ENCODE measurements at places on chromosomes 5 and 9. TPM values are rescaled to one million over a fixed set of nuclear protein-coding genes. Genes with fewer than 3 reads are reported as not detected.
A peak's percentile ranks its signal among the peaks of the same experiment; 100 is the strongest.

GRCh38 chr9:95691435-95691834 is 174.7 kb upstream of the PTCH1 start:
- no peak for ATAC-seq

DNA sequence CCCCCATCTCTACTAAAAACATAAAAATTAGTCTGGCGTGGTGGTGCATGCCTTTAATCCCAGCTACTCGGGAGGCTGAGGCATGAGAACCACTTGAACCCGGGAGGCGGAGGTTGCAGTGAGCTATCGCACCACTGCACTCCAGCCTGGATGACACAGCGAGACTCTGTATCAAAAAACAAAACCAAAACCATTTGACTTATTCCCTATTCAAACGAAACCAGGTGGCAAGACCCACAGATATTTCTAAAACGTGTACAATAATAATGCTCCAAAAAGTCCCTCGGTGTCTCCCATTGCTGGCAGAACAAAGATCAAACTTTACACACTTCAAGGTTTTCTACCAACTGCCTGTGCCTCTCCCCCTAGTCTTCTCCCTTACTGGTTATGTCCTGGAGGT is 29.8 kb downstream of the HMGCR start:
- ATAC-seq: no peak

DNA sequence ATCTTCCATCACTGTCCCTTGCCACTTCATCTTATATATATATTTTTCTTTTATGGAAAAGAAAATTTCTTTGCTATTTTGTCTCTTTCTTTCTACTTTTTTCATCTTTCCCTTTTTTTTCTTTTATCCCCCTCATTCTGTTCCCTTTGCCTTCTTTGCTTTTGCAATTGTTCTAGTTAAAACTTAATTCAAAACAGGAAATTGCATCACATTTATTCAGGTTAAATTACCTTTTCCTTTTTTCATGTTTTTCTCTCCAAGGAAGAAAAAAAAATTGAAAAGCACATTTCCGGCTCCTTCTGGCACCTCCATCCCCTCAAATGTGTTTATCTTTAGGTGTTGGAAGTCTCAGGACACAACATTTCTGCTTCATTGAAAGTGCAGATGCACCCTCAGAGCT is 176.9 kb downstream of the FGF1 start:
- no peak for ATAC-seq

DNA sequence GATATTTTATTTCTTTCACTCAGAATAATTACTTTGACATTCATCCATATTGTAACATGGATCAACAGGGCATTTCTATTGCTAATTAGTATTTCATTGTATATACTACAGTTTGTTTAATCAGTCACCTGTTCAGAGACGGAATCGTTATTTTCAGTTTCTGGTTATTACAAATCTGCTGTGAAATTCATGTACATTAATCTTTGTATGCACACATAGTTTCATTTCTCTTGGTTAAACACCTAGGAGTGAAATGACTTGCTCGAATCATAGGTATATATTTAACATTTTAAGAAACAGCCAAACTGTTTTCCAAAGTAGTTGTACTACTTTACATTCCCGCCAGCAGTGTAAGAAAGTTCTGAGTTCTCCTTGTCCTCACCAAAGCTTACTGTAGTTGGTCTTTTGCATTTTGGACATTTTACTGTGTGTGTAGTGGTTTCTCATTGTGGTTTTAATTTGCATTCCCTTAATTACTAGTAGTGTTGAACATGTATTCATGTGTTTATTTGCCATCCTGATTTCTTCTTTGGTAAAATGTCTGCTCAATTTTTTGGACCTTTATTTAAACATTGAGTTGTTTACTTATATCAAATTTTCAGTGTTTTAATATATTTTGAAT is 198.2 kb downstream of the SAXO1 start:
- no peak for ATAC-seq

GRCh38 chr9:114953046-114953445 is 22.7 kb upstream of the TNFSF8 start:
- no peak for ATAC-seq

DNA sequence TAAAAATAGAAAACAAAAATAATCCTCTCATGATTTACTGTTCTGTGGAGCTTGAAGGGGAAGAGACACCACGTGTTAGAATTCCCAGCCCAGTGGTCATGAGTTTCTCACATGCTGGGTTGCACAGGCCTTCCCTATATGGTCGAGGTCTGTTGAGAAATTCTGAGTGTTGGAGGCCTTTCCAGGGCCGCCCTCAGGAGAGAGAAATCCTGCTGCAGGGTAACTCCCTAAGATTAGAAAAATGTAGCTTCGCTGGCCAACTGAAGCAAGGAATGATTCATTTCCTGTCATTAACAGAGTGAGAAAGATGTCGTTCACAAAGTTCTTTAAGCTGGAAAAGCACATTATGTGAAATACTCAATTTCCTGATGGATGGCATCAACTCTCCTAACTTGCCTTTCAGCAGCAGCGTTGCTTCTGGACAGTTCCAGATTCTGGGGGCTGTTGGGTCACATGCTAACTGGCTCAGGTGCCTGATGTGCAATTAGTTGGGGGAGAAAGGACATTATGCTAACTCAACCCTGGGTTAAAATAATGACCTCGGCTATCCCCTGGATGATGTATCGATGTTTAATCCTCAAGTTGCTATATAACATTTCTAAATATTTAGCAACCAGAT is 104.8 kb upstream of the CD180 start:
- ATAC-seq: peak; percentile 86

GRCh38 chr5:111236995-111237394 is 12.8 kb downstream of the CAMK4 start:
- no peak for ATAC-seq

DNA sequence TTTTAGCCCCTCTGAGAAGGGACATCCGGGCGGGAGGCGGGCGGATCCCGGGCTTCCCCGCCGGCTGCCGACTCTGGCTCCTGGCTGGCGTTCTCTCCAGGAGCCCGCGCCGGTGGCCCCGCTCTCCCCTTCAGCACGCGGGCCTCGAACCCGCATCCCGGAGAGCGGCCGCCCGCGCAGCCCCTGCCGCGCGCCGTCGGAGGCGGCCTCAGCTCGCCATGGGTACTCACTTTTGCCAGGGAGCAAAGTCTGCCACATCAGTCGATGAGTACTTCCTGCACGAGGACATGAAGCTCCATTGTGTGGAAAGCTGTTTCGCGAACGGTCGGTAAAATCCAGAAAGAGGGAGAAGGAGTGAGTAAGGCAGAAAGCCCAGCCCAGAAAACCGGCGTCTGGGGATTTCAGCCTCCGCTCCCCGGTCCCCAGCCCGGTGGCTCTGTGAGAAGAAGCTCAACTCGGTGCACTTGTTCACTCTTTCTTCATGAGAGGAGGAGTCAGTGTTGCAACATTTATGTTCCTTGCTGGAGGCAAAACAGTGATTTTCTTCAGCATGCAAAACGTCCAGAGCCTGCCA is at the start of gene PRLR:
PRLR (minus strand) TSS at position 450 of the 574 bp plus-strand sequence. CDS start 140,867 bp downstream, outside the sequence.
- ATAC-seq: peak; percentile 63

GRCh38 chr5:15966651-15967050 is 212.9 kb downstream of the MARCHF11 start:
- ATAC-seq: no peak

DNA sequence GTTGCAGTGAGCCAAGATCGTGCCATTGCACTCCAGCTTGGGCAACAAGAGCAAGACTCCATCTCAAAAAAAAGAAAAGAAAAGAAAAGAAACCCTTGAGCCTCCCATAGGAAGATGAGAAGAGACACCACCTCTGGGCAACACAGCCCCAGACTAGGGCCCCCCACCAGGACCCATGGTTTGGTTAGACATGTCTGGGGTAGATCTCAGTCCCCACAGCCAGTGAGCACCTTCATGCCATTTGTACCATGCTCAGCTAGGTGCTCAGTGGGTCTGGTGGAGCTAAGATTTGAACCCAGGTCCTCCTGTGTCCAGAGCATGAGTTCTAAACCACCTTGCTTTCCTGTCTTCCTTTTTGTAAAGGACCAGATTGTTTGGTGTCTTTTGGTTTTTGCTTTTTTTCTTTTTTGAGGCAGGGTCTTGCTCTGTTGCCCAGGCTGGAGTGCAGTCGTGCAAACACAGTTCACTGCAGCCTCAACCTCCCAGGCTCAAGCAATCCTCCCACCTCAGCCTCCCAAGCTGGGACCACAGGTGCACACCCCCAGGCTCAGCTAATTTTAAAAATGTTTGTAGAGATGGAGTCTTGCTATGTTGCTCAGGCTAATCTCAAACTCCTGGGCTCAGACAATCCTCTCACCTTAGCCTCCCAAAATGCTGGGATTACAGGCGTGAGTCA is 11.7 kb downstream of the OLFML2A start:
- ATAC-seq: no peak

DNA sequence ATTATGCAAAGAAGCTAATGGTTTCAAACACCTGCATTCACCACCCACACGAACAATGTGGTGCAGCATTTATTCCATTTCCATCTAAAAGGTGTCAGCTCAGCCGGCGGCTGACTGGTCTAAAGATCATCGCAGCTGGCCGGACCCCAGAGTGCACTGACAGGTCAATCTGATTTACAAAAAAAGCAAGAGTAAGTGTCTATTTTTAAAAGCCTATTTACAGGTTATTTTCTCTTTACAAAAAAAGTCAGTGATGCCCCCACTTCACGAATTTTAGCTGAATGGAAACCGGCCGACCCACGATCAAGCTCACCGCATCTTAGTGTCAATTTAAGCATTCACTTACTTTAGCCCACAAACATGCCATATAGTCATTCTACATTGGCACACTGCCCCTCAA is 58.3 kb downstream of the SEMA4D start:
- no peak for ATAC-seq

GRCh38 chr5:16628376-16628775 is 11.6 kb upstream of the RETREG1 start:
- ATAC-seq: no peak

DNA sequence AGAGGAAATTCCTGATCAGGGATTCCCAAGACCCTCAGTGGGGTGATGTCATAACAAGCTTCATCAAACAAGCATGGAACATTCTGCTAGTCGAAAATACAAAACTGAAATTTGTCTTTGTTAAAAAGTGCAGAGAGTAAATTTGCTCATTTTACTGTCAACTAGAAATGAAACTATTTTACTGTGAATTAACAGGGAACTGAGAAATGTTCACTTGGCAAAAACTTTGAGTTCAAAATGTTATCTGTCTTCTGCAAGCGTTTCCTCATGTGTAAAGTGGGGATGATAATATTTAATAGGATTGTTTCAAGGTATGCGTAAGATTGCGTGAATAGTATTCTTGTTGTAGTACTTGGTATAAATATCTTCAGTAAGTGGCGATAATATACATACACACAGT is 45.4 kb downstream of the ALDH1A1 start:
- no peak for ATAC-seq

DNA sequence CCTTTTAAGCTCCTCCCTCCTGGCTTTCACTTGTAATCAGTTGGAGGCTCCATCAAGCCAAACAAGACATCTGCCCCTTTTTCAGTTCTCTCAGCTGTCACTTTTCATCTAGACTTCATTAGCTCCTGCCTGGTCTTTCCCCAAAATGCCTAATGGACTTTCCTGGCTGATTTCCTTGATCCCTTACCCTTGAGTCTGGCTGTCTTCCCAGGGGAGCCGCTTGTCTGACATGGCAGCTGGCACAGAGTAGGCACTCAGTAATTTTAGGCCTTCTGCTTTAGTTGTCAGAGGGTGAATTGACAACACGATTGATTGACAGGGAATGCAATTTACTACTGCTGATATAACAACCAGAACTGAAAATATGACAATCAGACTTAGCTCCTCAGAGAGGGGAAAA is 2.1 kb downstream of the C9orf153 start:
- ATAC-seq: no peak

DNA sequence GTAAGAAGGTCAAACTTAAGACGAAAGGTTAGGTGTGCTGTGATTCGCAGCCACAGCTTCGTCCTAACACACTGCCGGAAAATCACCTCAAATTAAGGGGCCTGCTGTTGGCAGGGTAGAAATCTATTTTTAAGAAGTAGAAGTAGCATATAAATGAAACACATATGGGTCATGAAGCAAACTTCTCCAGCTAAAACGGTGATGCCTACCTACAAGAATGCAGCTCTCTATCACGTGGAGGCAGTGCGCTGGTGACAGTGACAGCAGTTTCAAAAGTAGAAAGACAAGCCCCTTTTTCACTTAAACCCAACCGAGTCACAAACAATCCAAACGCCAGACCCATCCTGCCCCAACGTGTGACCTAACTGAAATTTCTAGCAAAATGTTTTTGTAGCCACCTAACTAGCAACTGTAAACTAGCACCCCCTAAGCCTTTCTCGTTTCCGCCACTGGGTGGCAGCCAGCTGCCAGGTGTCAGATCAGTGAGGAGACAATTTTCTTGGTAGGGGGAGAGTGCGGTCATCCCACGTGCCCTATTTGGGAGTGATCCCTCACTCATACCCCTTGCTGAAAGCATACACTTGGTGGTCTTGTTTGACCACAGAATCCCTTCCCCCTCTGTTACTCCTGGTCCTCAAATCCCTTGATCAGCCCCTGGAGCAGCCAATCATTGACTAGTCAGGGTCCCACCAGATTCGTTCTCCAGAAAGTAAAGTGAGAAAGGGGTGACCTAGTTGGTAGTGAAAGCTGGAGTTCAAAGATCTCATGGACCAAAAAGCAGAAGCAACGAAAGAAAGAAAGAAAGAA is 71.8 kb upstream of the MAMDC2 start:
- ATAC-seq: peak; percentile 78

- peak; percentile 20 for ATAC-seq
Observed at GRCh38 chr5:116084287-116084691, 536 bp upstream of the COMMD10 start.

GRCh38 chr5:99817796-99818195 is 717.4 kb upstream of the FAM174A start:
- no peak for ATAC-seq

DNA sequence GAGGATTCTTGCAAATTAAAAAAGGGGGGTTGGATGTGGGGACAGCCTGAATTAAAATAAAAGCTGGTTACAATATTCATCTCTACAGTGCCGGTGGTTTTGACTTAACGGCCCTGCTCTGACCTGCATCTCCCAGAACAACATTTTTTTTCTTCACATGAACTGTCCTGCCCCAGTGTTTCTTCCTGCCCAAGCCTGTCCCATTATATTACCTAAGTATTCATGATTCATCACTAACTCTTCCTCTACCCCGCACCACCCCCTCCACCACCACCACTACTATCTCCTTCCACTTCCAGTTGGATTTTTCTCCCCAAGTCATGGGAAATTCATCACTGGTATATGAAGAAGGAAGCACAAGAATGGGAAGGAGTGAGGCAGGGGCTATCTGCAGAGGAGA is 90.1 kb downstream of the ZFAND5 start:
- ATAC-seq: no peak

FSD1L gene
- total RNA-seq: 2.7 TPM

KIF3A gene
- 12.5 TPM for total RNA-seq

TRIO gene
- 203 TPM for total RNA-seq

IFNA2 gene
- not detected for total RNA-seq

DDX4 gene
- total RNA-seq: not detected

SLC6A3 gene
- total RNA-seq: not detected

RASGRF2 gene
- total RNA-seq: 5.1 TPM

HAVCR1 gene
- total RNA-seq: not detected

FBXO38 gene
- 49.0 TPM for total RNA-seq

DMRT3 gene
- total RNA-seq: 0.12 TPM

INSL6 gene
- total RNA-seq: not detected

FAM151B gene
- 11.2 TPM for total RNA-seq

IL9 gene
- total RNA-seq: not detected

CD274 gene
- 3.6 TPM for total RNA-seq

TPPP gene
- 42.8 TPM for total RNA-seq

All from gastroesophageal sphincter (tissue), 4 donors.